SW 1271 (cell line): ENCODE measurements at places on chromosomes 7 and 10.

GRCh38 chr7:41584746-41585145 is 118.1 kb downstream of the INHBA start:
- DNase-seq: no peak

DNA sequence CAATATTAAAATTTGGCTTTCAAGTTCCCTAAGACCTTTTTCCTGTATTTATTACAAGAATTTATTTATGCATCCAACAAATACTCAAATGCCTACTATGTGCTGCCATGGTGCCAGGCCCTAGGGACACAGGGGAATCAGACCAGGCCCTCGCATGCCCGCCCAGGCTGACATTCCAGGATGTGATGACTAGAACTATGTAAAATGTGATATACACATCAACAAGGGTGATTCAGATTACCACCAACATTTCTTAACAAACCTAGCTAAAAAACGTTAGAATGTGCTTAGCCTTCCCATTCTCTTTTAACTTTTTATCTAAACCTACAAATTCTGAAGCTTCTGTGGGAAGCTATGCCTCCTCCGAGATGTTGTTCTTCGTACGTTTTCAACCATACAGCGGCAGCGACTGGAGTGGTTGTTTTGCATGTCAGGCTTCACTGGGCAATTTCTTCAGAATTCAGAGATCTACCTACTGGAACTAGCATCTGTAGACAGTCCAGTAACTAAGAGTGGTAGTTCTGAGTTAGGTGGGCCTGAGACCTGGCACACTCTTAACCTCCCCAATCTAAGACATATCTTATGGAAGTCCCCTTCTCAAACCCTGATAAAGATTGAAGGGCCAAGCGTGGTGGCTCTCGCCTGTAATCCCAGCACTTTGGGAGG is 22.1 kb downstream of the GNA12 start:
- DNase-seq: peak; percentile 90

DNA sequence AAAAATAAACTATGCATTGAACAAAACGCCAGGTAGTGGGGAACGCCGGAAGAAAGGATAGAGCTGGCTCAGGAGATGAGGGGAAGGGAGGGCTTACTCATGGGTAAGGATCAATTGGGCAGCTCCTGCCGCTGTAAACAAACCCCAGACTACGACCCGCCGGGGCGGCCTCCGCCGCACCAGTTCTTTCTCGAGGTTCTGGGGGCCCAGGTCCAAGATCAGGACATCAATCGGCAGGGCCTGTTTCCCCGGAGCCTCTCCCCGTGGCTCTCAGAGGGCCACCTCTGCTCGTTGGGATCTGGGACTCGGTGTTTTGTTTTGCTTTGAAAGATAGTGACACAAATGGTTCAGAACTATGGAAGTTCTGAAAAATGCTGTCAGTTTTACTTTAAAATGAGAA is 140.4 kb downstream of the ELFN1 start:
- no peak for DNase-seq

DNA sequence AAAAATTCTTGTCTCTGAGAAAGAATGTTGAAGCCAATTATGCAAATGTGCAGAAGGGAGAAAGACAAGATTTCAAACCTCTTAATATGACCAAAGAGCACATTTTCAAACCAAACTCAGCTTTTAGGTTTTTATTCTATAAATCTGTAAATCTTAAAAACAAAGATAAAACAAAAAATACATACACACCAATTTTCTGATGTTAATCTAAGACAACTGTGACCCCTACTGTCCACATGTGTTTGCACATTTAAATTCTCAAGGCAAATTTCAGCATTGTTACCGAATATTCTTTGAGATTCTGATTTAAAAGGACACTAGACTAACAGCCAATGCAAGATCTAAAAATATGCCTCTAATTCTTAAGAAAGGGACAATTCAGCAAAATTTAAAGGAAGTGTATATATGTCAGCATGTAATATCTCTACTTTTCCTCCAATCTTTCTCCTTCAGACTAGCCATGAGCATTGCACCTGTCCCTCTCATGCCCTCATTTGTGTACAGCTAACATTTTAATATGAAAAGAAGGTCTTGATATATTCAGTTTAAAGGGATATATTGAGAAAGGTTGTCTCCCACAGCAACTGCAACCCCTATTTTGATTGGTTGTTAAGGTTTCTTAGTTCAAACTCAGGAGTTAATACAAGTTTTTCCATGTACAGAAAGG is 417.9 kb downstream of the IPMK start:
- DNase-seq: peak; percentile 18

- peak; percentile 12 for DNase-seq
Observed at GRCh38 chr10:117461766-117462423, 80.7 kb upstream of the EMX2 start.

- no peak for DNase-seq
Observed at GRCh38 chr10:17649836-17650235, 5.9 kb downstream of the STAM start.

DNA sequence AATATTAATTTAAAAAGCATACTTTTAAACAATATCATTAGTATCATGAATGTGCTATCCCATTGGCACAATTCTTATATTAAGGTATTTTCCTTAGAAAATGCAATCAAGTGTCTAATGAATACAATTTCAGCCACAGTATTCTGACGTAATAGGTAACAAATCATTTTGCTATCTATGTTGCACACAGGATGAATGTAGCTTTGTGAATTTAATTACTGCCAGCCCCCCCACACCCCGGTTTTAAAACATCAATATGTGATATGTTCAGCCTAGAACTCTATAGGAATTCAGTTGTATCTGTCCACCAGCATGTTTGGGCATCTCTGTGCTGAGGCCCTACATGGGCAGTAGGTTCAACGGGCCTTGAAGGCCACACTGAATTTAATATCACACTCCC is 274.6 kb downstream of the PLXDC2 start:
- no peak for DNase-seq

GRCh38 chr7:116711790-116712189 is 39.8 kb downstream of the MET start:
- DNase-seq: no peak

DNA sequence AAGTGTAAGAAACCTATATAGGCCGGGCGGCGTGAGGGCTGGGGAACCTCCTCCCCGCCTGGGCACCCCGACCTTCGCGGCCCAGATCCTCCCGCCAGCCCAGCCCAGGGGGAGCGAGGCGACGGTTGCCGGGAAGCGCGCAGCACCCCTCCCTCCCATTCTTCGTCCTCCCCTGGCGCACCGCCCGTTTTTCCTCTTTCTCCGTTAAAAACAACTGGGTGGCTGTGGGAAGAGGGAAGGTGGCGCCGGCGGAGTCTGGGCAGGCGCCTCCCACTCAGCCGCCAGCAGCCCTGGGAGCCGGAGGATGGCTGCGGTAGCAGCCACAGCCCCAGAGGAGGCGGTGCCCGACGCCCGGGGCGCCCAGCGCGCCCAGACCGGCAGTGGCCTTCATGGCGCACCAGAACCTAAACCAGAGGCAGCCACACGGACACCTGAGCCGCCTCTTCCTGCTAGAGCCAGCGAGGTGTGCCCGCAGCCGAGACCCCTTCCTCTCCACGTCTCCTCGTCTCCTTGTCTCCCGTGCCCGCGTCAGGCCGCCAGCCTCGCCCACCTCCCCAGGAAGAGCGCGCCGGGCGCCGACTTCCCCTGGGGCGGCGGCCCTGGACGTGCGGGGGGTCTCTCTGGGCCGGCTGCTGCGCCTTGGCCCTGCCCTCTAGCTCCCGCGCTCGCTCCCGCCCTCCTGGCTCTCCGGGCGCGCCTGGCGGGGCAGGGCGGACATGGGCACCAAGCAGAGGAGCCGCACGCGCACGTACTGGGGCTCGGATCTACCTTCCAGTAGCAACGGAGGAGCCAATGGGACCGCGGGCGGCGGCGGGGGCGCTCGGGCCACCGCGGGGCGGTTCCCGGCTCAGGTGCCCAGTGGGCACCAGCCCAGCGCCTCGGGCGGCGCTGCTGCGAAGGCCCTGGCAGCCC is 32.8 kb upstream of the SFTPD start:
- peak; percentile 1 for DNase-seq

- DNase-seq: no peak
Observed at GRCh38 chr7:108222236-108222892, 92.2 kb upstream of the LAMB4 start.

GRCh38 chr7:38274486-38274885 is 1.1 kb upstream of the TARP start:
- DNase-seq: no peak

DNA sequence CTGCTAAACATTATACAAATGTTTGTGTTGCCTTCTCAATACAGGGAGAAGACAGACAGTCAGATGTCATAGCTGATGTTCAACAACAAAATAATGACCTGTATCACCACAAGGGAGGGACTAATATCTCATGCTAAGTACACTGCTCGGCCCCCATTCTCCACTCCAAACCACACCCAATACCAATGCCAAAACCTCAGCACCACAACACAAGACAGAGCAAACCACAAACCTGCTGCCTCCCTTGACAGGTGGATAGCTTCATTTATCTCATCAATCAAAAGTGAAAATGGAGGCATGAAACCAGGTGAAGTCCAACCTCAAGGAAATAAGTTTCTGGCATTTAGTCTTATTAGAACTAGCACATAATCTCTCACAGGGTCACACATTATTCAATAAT is 109.5 kb downstream of the PARD3 start:
- DNase-seq: no peak

DNA sequence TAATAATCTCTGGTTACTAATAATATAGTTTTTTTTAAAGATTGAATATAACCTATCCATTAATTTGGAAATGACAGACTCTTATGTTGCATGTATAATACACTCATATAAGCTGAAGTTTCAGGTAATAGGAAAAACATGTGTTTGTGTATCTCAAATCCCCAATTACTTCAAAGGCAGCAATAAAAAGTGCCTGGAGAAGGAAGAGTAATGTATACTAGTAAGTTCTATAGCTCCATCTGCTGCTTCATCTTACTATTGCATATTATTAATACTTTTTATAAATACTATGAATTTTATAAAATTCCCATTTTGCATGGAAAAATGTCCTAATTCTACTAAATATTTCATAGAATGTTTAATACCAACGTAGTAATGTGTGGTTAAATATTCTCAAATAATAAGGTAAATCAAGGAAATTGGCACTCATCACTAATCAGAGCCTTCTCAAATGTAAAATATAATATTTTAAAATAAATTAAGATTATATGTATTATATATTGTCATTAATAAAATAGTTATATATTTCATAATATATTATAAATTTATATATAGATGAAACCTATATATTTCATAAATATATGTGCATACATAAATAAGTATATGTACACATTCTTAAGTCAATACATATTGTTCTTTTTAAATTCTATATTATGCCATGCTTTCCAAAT is 311.9 kb downstream of the HGF start:
- DNase-seq: no peak

DNA sequence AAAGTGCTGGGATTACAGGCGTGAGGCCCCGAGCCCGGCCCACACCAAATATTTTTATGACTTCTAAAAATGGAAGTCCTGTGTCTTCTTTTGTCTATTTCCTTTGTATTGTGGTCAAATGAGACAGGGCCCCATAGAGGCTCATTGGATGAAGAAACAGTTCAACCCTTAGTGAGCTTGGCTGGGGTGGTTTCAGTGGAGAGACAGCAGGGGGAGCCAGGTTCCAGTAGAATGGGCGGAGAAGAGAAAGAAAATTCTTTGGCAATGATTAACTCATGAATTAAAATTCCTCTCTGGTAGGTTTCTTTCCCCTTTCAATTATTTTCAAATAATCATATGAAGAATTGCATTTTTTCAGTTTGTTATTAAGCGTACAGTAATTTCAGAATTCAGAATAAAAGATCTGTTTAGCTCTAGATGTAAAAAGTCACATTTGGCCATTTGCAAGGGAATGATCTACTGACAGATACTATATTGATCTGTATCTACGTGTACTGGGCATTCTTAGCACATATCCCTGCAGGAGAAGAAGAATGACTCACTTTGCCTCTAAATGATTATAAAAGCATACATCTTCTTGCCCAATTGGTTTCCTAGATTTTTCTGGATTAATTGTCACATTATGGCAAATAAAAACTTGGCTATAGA is 43.2 kb downstream of the PNLIPRP3 start:
- no peak for DNase-seq
